ENCODE measurements at places on chromosomes 7 and 10.

DNA sequence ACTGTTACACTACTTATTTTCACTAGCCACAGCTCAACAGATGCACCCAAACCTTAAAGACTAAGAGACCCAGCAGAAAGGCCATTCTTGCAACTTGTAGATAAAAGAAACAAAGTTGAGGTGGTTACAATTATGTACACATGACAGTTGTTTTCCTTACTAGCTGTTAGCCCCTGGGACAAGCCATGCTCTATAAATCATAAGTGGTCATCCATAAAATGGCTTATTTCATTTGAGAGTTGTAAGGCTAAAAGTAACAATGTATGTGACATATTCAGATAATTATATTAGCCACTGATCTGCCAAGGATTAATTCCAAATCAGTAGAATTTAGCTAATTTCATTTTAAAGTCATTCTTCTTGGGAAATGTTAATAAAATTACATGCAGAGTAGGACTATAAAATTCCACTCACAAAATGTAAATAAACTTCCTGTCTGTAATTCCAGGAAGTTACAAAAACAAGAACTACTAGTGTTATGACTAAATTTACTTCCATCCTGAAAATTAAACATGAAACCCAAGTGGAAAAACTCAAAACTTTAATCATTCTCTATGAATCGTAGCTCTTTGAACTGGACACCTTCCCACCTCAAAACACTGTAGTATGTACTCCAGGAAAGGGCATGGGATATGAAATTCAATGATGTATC, 13.3 kb downstream of the SLC37A3 start:
- DNase-seq = no peak

DNA sequence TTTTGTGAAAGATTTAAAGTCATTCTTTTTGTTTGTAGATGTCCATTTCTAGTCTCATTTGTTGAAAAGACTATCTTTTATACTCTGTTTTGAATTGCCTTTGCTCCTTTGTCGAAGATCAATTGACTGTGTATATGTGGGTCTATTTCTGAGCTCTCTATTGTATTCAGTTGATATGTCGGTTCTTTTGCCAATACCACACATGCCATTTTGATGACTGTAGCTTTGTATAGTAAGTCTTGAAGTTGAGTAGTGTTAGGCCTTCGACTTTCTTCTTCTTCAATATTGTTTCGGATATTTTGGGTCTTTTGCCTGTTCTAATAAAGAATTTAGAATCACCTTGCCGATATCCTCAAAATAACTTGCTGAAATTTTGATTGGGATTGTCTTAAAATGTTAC, 104.5 kb downstream of the CCSER2 start:
- DNase-seq = no peak

GRCh38 chr7:28732071-28732869, 225.9 kb downstream of the TRIL start:
- DNase-seq = peak; percentile 27

DNA sequence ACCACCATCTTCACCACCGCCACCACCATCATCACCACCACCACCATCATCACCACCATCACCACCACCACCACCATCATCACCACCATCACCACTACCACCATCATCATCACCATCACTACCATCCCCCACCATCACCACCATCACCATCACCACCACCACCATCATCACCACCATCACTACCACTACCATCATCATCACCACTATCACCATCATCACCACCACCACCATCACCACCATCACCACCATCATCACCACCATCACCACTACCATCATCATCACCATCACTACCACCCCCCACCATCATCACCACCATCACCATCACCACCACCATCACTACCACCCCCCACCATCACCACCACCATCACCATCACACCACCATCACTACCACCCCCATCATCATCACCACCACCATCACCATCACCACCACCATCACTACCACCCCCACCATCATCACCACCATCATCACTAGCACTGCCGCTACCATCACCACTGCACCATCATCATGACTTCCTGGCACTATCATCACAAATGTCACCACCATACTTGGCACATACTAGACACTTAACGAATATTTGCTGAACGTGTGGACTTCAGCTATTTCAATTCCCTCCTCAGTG, 25.3 kb upstream of the FZD8 start:
- no peak for DNase-seq

- DNase-seq = no peak
Observed at GRCh38 chr10:88831709-88832108, 19.9 kb downstream of the ANKRD22 start.

- DNase-seq = no peak
Observed at GRCh38 chr7:93366816-93367215, 134.7 kb downstream of the VPS50 start.

DNA sequence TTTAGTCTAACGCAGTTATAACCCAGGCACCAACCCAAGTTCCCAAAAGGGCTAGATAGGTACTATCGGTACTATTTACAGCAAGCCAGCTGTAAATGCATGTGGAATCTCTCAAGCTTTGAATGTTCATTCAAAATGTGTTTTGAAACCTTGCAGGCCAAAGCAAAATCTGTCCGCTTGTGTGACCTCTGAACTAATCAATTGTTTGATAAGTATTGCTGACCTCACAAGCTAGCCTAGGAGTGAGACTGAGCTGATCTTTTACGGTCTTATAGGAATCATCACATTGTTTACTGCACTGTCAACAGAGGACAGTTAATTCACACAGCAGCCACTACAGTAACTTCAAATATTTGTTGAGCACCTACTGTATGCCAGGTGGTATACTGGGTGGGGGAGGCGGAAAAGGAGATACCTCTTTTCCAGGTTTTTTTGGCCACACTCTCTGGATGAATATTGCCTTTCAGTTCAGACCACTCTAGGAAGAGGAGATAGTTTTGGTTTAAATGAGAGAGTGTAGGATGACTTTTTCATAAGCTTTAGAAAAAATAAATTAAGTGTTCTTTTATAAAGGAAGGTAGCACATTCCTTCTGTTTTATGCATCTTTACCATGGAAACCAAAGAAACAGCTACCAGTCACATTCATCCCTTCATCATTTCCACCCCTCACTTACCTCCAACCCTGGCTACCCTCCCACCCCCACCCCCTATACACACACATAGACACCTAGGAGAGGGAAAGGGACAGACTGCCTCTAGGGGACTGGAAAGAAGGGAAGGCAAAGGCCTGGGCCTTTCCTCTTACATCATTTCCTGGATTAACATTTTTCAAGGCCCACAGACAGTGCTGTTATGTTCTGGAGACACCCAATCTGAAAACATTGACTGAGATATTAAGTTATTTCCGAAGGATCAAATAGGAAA, 2.4 kb downstream of the PAPSS2 start:
- no peak for DNase-seq

DNA sequence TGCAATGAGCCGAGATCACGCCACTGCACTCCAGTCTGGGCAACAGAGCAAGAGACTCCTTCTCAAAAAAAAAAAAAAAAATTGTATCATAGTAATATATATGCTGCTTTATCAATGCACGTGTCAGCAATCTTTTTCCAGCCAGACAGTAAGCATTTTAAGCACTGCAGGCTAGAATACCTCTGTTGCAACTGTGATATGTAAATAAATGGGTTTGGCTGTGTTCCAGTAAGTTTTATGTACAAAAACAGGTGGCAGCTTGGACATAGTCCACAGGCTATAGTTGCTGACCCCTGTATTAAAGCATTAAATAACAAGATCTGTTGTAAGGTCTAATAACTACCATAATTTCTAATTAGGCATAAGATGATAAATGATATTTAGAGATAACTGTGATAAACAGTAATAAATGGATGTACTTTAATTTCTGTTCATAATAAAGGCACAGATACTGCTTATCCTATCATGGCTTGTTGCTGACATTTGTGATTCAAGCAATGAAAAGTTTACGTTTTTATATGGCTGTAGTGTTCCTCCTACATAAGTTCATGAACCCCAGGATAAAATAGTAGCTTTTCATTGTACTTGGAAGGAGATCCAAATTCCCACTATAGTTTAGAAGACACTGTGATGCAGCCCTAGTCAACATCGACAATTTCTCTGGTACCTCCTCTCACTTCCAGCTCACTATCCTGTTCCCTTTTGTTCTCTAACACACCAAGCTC, 161.4 kb downstream of the ELMO1 start:
- DNase-seq = peak; percentile 69

DNA sequence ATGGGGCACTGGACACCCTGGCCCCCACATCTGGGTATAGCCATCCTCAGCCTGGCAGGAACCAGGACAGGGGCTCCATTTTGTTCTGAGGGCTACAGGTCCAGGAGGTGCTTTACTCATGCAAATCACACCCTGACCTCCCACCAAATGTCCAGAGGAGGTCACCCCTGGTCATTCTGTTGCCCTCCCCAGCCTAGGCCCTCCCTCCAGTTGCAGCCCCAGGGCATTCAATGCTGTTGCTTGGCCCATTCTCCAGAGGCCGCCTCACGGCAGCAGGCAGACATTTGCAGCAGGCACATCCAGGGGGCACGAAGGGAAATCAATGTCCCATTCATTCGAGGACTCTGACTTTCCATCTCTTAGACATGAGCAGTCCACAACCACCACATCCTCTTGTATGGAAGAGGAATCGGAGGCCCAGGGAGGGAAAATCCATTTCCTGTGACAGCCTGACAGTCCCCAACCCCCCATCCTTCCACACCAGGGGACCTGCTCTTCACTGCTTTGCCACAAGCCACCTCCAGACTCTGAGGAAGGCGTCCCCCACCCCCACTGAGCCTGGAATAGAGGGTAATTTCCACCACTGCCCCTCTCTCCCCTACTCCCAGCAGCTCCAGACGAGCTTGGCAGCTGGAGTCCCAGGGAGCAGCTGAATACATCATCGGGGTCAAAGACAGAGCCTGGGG, 76.2 kb upstream of the UNC5B start:
- DNase-seq = no peak

DNA sequence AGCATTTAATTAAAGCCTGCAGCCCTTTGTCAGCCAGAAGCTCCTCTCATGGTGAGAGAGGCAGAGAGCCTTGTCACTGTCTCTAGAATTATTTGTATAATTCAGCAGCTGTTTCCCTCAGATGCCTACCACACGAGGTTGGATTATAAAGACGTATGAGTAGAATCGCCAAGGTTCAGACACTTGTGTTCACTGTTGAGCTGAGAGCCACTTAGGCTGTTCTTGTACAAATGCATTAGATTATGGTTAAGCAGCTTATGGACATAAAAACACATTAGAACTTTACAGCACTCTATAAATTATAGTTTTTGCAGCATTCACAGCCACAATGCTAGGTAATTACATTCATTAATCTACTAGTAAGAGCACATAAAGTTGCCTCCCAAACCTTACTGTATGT, 282.6 kb downstream of the AUTS2 start:
- DNase-seq = peak; percentile 54

GRCh38 chr7:120793213-120793936, 64.6 kb downstream of the TSPAN12 start:
- no peak for DNase-seq

- DNase-seq = no peak
Observed at GRCh38 chr10:115432188-115432819, 339.1 kb downstream of the ATRNL1 start.

DNA sequence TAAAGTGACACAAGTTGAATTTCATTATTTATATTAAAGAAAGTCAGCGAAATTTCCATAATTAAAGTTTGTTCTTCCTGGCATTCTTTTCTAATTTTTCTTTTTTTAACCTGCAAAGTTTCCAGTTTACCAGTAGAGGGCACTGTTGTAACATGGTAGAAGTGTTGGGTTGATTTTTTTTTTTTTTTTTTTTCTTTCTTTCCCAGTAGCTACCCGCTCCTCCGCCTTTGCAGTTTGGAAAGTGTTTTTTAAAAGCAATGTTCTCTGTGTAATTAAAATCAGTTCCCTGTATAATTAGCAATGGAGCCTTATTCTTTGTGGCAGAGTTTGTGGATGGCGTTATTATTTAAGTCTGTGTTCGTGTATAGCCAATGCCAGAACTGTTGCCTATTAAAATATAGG, 53.7 kb downstream of the TAF3 start:
- DNase-seq = no peak

DNA sequence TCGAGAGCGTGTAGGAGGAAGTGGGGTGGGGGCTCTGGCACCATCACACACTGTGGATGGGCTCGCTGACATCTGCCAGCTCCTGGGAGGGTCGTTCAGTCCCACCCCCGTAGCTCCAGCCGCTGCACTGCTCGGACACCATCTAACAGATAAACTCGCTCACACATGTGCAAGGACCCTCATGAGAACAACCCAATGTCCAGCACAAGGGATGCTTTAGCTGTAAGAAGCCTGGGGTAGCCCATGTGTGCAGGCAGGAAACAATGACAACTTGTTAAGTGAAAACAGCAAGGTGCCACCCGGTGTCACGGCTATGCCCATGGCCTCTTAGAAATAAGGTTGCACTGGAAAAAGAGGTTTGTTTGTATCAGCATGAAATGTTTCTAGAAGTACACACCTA, 14.1 kb downstream of the OGDHL start:
- no peak for DNase-seq

GRCh38 chr10:75662715-75663114, 231.3 kb downstream of the LRMDA start:
- no peak for DNase-seq

DNA sequence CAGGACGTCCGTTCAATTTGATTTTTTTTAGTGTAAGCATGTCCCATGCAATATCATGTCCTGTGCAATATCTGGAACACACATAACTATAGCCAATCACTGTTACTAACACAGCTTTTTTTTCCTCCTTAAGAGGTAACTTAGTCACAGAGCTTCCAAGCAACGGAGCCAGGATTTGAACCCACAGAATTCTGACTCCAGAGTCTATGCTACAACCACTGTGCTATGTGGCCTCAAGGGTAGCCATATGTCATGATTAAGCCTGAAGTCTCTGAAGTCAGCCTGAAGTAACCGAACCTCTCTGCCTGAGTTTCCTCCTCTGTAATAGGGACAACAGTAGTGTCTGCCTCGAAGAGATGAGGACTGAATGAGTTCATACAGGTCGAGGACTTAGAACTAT, 42.2 kb upstream of the TCF7L2 start:
- DNase-seq = no peak

GRCh38 chr10:86712317-86712707, 44.0 kb downstream of the LDB3 start:
- DNase-seq = no peak

Data from COR-L47 (cell line).